ENCODE measurements at places on chromosomes 4 and X.

DNA sequence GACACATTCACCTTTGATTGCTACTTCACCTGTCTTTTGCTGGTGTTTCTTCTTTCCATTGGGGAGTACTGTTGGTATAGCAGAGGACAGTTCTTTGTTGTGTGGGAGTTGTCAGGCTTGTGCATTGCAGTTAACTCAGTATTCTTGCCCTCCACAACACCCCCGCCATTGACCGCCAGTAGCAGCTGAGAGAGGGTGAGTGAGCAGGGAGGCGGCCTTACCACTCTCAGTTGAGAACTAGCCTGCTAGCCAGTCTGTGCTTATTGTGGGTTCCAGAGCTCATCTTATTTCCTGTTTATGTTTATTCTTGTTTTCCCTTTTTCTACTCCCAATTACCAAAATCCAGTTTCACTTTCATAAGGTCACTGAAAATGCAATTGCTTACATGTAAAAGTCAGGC, 52.2 kb downstream of the STIM2 start:
- DNase-seq, result no peak

DNA sequence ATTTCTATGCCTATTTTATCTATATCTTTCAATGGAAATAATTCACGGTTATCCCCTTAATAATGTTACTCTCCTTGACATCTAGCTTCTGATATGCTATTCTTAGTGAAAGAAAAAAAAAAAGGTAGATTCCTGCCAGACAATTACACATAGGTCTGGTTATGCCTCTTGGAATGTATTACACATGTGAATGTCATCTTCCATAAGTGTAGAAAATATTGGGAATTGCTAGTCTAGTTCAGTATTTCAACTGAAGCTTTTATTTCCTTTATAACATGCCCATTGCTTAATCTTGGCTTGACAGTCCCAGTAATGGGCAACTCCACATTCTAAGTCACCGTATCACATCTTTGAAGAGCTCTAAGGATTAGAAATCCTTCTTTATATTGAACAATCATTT, 25.4 kb upstream of the PPP1R2C start:
- no peak for DNase-seq

DNA sequence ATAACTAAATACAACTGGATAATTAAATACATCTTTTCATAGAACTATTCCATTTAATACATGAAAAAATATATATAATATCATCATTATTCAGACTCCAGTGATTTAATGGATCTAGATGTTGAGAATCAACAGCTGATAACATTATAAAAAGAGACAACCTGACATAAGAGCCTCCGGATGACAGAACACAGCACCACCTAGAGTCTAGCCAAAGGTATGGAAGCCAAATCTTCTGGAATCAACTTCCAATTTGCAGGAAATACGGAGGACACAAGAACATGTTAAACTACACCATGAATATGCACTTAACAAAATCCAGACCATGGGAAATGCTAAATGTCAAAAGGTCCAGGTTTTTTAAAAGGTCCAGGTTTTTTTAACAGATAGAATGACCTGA, 55.0 kb downstream of the LRBA start:
- no peak for DNase-seq

GRCh38 chrX:11787564-11787963, 29.5 kb downstream of the MSL3 start:
- peak; percentile 41 for DNase-seq

DNA sequence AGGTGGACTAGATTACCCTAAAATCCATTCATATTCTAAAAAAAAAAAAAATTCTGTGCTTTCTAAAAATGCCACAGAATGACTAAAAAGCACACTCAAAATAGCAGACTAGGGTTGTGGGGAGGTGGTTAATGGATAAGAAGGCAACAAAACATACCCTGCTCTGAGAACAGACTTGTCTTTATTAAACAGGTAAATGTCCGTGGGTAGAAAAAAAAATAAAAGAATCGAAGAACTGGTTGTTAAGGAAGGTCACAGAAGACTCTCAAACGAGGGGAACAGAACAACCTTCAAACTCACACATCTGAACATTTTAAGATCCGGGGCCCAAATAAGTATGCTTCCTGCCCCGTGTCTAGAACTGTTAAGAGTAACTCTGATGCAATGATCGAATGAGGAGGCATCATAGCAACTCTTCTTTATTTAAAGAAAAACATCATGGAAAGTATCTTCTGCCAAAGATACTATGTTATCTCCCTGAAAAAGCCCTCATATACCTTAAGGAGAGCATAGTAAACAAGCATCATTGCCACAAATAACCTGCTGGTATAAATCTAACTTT, 68.4 kb downstream of the ELF2 start:
- DNase-seq, result no peak

GRCh38 chr4:84948056-84948455, 18.4 kb downstream of the WDFY3 start:
- no peak for DNase-seq

GRCh38 chr4:140363558-140363957, 9.9 kb upstream of the SCOC start:
- DNase-seq, result no peak

- no peak for DNase-seq
Measured at GRCh38 chr4:2869659-2870058, 26.0 kb downstream of the ADD1 start.

DNA sequence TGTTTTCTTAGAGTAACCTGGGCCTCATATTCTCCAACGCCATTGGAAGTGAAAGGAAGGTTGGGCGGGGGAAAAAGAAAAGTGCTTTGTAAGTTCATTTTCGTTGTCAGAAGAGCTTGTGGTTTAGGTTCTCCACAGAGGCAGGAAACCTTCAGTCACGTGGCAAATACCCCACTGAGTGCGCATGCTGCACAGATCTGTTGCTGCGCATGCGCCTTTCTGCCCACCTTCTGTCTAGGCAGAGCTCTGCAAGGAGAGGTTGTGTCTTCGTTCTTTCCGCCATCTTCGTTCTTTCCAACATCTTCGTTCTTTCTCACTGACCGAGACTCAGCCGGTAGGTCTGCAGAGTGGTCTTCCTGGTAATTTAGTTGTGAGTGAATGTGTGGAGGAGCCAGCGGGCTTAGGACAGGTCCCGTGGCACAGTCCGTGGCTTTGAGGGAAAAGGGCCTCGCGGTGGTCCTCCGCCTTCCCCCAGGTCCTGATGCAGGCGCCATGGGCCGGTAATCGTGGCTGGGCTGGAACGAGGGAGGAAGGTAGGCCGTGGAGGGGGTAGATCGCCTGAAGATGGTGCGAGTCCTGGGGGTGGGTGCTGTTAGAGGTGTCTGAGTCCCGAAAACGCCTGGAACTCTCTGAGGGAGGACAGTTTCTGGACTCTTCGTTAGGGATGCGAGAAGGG, at the start of gene PAGE5:
TSS of gene PAGE5 (plus strand) at position 228 of the 676 bp plus-strand sequence. CDS start 1,037 bp downstream, outside the sequence.
- no peak for DNase-seq

- DNase-seq, result peak; percentile 43
Measured at GRCh38 chr4:139556724-139557555, 921 bp upstream of the SETD7 start.

DNA sequence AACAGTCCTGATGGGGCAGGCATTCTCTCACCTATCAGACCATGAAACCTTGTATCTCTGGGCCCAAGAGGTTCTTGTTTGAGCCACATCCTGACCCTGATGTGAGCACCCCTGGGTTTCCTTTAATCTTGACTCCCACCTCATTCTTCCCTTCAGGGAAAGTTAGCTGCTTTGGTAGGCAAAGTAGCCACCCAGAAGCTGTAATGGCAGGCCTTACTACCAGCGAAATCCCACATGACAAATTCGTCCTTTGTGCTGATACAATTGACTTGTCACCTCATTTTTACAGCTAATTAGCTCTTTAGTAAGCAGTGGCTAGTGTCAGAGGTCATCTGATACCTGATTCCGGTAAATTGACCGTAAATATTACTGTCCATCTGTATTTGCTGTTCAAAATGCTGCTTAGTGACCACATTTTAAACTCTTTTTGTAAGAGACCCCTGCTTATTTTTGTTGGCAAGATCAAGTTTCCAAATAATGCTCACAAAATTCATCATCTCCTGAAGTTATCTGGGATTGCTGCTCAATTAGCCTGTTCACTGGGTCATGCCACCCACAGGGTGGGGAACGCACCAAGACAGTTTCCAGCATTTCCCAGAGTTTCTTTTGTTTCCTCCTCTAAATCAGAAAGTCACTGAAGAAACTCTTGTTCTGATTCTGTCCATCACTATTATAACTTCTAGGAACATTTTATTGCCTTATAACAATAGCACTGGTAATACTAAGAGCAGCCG, 329.7 kb downstream of the GPAT3 start:
- DNase-seq, result no peak

DNA sequence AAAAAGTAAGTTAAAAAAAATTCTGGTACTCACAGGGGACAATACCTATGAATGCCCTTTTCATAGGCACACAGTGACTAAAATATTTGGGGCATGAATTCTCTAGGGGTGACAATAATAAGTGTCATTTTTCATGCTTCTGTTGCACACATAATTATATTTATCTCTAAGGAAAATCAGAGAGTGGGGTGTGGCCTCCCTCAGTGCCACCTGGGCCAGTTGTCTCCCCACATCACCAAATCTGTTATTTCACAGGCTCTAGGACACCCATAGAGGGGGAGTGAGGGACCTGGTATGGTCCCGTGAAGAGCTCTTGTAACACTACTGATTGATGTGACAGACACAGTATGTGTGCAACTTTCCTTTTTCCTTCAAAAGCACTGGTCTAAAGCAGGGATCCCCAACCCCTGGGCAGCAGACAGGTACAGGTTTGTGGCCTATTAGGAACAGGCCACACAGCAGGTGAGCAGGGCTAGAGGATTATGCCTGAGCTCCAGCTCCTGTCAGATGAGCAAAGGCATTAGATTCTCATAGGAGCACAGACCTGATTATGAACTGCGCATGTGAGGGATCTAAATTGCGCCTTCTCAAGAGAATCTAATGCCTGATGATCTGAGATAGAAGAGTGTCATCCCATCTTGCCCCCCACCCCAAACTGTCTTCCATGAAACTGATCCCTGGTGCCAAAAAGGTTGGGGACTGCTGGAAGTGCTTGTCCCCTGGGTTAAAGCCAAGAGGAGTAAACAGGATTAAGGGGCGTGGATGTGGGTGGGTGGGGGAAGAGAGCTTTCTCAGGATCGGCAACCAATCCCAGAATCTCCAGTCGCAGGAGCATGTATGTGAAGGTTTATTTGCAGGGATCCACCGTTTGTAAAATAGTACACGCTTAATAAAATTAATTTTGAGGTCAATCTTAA, 856 bp downstream of the SLC9B1 start:
- DNase-seq, result no peak

DNA sequence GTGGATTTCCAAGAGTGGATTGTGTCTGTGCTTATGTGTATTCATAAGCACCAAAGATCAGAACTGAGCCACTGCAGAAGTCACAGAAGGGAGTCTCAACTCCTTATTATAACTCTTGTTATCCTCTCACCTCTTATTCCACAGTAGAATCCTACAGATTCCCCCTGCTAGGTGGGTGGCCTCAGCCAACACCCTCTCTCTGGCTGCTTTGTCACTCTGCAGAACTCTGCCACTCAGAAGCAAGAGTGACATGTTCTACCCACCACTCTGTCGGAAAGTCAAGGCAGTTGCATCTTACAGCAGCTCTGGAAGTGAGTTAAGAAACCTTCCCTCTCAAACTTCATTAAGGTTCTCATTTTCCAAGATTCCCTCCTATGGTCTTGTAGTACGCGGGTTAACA, 41.9 kb downstream of the PTCHD1 start:
- no peak for DNase-seq

- no peak for DNase-seq
Measured at GRCh38 chr4:168565130-168565529, 68.3 kb downstream of the PALLD start.

GRCh38 chr4:155597933-155598451, 68.7 kb upstream of the GUCY1A1 start:
- no peak for DNase-seq

DNA sequence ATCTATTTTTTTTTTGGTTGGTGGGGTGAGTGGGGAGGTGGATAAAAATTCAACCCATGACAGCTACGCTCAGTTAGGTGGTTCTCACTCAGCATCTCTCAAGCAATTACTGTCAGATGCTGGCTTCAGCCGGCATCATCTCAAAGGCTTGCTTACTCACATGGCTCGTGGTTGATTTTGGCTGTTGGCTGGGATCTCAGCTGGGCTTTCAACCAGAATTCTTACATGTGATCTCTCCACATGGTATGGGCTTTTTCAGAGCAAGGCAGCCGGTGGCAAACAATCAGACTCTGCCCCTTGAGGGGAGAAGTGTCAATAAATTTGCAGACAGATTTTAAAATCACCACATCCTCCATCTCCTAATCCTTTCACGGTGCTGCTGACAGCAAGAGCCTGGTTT, 47.2 kb downstream of the SLC34A2 start:
- DNase-seq, result no peak

- DNase-seq, result no peak
Measured at GRCh38 chr4:17310269-17310652, 201.6 kb downstream of the QDPR start.

GRCh38 chrX:52262195-52262546, 77.5 kb downstream of the MAGED4 start:
- DNase-seq, result no peak

DNA sequence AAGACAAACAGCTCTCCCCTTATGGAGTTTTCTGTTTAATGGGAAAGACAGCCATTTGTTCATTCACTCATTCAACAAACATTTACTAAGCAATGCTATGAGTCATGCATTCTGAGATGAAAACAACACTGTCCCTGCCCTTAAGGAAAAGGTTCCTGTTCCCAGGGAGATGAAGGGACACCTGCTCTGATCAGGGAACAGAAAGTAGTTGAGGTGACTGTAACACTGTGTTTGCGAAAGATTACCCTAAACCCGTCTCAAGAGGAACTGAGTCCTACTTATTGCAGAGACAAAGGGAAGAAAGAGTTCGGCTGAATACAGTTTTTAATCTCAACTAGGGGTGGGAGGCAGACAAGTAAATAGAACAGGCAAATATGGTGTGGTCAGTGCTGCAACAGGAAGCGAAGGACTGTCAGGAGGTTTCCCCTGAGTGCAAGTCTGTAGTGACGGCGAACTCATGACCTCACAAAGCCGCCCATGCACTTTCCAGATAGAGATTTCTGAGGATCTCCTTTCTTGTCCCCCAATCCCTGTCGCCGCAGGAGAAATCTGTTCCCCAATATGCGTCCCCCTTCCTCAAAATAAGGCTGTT, 712 bp downstream of the STX18 start:
- no peak for DNase-seq

DNA sequence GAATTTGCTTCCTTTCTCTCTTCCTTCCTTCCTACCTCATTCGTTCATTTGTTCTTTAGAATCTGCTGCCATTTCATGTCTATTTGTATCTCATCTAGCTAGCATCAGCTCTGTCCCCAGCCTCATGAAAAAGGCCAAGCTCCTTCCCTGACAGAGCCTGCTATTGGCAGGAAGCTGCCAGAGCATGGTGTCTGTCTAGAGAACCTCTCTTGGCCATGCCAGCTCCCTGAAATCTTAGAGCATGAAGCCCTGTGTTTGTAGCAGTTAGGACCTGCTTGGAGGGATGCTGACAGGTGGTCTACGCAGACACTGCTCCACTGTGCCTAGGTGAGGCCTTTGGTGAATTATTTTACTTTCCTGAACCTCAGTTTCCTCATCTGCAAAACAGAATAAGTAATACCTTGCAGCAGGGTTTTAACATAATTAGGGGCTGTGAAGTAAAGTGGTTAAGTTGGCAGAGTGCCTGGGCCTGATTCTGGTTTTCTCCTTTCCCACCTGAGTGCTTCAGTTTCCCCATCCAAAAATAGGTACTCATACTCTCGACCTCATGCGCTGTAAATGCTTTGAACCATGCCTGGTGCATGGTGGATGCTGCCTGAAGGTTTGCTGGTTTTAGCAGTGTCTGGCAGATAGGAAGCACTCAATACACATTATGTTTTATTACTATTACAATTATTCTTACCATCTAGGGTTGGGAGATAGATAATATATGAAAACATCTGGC, 4.7 kb downstream of the PTTG2 start:
- no peak for DNase-seq

Data from activated T-helper 1 cell treated with anti-CD3 and anti-CD28 coated beads, Interleukin-2, amount 50 U/mL, for 16 hours (primary cell).